AML-193 (cell line): ENCODE measurements at places on chromosomes 16 and 17.

DNA sequence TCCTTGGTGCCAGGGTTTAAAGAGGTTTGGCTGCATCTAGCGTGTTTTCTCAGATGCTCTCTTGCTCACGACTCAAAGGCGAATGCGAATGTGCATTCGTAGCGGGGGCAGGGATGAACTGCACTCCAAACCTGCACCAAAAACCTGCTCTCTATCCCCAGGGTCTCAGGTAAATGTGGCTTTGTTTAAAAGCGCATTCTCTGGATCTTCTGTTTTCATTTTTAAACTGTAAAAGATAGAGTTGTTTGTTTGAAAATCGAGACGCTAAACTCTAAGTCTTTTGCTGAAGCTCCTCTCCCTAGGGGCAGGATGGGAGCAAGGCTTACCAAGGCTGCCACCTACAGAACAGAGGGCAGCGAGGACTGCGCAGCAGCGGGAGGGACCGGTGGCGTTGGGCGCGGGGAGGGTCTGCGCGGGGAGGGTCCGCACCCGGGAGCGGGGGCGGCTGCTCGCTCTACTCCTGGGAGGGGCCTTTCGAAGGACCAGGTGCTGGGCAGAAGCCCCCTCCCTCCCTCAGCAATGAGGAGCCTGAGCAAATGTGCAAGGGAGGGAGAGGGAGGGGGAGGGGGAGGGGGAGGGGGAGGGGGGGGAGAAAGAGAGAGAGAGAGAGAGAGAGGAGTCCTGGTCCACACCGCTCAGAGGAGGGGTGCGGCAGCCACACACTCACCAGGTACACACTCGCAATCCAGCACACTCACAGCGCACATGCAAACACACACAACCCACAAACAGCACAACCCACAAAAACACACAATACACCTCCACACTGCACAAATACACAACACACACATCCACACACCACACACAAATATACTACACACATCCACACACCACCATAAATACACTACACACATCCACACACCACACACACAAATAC, 142.8 kb downstream of the GRIN2A start:
- no peak for DNase-seq

DNA sequence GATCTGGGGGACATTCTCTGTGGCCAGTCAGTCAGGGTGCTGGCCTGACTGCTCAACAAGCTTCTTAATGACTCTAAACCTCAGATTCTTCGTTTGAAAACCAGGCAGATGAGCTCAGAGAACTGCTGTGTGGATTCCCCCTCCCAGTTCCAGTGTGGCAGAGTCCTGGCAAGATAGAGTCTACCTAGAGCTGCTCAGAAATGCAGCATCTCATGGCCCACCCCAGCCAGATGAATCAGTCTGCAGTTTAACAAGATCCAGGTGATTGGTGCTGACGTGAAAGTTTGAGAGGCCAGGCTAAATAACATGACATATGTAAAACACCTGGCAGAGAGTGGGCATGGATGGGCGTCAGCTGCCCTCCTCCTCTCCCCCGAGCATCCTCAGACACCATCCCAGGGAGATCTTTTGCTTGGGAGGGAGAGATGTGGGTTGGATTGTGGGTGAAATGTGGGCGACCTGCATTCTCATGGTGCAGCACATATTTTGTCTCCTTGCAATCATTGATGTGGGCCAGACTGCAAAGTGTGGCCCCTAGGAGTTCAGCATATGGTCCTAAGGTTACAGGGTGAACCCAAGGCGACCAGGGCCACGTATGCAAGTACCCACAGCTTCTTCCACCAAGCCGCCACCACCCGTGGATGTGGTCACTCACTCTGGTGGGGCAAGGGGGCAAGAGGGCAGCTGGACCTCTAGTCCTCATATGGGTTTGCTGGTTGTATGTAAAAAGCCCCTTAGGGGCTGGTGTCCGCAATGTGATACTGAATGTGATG, 19.5 kb downstream of the SOCS3 start:
- no peak for DNase-seq

- DNase-seq, result no peak
Measured at GRCh38 chr16:29765167-29766032, 12.7 kb upstream of the ZG16 start.

GRCh38 chr16:52480237-52480636, 66.7 kb downstream of the TOX3 start:
- no peak for DNase-seq

DNA sequence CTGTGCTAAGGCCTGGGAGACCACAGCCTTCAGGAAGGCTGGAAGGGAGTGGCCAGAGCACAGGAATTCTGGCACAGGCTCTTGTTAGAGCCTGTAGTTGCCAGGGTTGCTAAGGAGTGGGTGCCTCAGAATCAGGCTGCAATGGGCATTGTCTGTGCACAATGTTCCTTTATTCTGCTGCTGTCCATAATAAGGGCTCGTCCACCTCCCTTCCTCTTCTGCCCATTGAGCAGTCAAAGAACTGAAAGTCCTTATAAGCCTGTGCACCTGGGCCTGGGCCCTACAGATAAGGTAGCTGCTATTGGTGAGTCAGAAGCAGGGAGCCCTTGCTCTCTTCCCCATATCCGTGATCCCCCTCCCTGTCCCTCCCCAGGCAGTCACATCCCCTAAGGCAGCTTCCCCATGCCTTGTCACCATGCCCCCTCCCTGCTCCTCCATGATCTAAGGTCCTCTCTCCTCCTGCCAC, 5.4 kb upstream of the CNGB1 start:
- DNase-seq, result no peak

DNA sequence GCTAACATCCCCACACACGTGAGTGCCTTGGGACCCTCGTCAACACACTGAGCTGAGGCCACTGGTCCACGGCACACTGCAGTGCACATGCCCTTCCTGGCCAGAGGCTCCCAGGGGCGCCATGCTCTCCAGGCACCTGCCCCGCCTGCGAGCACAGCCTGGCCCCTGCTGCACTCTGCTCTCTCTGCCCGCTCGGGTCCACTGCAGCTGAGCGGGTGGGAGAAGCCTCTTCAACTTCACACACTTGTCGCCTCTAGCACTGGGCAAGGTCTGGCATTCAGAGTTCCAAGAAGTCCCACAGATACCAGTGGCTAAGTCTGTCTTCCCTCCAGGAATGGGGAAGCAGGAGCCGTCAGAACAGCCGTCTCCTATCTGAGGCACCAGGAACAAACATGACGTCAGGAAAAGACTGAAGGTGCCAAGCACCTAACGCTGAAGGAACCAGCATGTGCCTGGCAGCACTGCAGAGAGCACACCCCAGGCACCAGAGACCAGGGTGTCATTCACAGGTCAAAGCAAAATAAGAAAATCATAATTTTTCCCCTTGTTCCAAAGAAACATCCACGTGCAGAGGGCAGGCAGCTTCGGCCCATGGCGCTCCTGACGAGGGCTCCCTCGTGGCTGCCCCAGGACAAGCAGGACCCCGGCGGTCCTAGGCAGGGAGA, 82.9 kb downstream of the ZNF778 start:
- no peak for DNase-seq

DNA sequence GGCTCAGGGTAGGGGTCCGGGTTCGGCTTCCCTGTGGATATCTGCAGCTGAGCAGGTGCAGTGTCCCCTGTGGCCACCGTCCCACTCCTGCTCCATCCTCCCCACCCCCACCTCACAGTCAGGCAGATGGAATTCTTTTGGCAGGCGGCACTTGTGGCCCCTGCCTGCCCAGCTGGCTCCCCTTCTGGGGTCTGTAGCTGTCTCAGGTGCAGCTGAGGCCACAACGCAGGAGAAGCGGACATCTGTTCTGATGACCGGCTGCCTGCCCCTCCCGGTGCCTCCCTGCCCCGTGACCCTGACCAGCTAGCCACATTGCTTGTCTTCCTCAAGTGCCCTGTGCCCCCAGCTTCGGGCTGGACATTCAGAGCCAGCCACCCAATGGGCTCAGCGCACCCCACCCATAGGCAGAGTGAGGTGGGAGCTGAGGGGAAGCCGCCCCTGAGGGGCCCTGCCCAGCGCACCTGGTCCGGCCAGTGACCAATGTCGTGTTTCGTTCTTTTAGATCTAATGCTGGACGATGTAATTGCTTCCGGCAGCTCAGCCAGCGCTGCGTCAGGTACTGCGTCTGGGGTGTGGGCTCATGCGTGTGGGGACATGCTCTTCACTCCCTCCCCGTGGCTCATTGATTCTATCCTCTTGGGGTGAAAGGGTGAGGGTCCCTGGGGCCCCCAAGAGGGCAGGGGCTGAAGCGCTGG, 25.2 kb upstream of the ABCC3 start:
- no peak for DNase-seq

DNA sequence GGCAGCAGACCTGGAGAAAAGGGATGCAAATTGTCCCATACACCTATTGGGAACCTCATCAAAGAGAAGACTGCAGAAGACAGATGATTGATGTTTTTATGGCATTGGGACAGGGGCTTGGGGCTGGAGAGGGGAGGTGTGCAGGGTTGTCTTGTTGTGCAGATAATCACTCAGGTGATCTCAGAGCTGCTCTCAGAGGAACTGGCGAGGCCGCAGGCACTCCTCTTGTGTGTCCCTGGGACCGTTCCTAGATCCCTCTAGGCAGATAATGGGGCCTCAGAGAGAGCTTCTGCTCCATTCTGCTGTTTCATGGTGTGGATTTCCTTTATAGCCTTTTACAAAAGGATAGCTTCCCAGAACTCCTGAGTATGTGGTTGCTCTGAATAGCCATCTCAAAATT, 1.6 kb downstream of the RNF213 start:
- DNase-seq, result no peak

- peak; percentile 62 for DNase-seq
Measured at GRCh38 chr17:68297195-68297594, 5.9 kb downstream of the ARSG start.

DNA sequence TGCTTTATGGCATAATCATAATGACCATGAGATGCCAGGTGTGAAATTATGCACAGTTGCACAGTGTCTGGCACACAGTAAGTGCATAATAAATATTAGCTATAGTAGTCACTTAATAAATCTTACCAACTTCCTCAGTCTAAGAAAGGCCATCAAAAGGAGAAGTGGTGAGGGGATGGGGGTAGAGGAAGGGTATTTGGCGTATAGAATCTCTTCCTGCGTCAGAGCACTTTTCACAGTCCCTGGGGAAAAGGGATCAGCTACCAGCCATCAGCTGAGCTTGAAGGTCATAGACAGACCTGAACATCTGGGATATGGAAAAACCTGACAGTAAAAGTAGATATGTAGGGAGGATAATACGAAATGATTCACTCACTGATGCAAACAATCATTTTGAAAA, 5.8 kb downstream of the CRHR1 start:
- DNase-seq, result no peak

- DNase-seq, result peak; percentile 19
Measured at GRCh38 chr17:44546671-44547606, 10.3 kb upstream of the FZD2 start.

GRCh38 chr17:35432176-35433074, at the start of gene SLFN12:
Gene SLFN12 (minus strand): TSS chr17:35432500. CDS start chr17:35423028, 9,472 bp downstream.
- DNase-seq, result peak; percentile 80

DNA sequence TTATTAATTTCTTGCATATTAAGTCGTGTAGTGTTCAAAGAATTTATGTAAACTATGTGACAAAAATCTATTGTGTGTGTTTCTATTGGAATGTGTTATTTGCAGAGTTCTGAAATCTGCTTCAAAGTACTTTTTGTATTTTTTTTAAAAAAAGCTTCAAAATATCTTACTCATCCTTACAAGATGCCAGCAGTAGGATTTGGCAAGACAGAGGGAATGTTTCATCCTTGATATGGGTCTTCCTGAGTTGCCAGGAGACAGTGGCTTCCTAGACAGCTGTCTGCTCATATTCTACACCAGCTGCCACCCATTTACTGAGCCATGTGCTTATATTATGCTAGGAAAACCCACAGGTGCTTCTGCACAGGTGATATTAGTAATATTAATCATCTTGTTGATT, 36.4 kb downstream of the EFCAB5 start:
- no peak for DNase-seq

DNA sequence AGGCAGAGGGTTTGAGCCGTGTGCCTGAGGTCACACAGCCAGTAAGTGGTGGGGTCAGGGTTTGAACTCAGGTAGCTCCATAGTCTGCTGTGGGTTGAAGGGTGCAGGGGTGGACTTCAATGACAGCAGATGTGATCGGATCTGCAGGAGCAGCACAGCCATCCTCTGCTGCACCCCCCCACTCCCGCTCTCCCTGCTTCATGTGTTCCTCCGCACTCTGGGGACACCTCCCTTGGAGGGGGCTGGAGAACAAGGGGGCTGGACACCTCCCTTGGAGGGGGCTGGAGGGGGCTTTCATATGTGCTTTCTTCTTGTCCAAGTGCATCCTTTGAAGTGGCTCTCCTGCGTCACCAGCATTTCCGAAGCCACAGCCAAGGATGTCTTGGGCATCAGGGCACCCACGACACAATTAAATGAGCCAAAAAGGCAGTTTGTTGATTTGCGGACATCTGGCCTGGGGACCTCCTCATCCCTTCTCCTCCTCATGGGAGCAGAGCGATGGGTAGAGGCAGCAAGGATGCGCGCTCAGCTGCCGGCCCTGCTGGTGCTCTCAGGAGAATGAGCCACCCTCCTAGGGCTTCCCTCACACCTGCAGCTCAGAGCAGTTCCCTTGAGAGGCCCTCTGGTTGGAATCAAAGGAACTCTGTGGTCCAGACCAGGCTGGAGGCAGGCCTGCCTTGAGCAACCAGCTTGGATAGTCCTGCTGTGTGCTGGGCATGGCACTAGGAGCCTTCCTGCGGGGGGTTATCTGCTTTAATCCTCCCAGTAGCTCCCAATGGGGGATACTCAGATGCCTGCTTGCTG, 26.2 kb downstream of the WSCD1 start:
- no peak for DNase-seq

- no peak for DNase-seq
Measured at GRCh38 chr16:35185366-35186044, 1726.1 kb downstream of the TP53TG3F start.
